GM13976 (cell line): ENCODE measurements at places on chromosomes 6 and 20.

GRCh38 chr20:53322651-53323050 is 271.0 kb downstream of the ZNF217 start:
- no peak for DNase-seq

GRCh38 chr6:28981431-28981832 is 23.7 kb downstream of the ZNF311 start:
- DNase-seq: no peak

DNA sequence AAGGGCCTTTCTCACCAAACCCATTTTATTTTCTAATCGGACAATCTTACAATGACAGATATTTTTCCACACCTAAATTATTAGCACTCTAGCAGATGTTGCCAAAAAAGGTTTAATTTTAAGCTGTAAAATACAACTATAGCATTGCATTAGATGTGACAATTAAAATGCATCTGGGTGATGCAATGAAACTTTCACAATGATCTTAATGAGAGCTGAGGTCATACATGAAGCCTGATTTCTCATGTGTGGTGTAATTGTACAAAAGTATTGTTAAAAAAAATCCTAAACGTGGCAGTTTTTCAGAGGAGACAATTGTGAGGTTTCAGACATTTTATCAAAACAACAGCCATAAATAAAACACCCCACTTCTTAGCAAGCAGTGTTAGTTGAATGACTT is 606.0 kb downstream of the HDGFL1 start:
- DNase-seq: no peak

DNA sequence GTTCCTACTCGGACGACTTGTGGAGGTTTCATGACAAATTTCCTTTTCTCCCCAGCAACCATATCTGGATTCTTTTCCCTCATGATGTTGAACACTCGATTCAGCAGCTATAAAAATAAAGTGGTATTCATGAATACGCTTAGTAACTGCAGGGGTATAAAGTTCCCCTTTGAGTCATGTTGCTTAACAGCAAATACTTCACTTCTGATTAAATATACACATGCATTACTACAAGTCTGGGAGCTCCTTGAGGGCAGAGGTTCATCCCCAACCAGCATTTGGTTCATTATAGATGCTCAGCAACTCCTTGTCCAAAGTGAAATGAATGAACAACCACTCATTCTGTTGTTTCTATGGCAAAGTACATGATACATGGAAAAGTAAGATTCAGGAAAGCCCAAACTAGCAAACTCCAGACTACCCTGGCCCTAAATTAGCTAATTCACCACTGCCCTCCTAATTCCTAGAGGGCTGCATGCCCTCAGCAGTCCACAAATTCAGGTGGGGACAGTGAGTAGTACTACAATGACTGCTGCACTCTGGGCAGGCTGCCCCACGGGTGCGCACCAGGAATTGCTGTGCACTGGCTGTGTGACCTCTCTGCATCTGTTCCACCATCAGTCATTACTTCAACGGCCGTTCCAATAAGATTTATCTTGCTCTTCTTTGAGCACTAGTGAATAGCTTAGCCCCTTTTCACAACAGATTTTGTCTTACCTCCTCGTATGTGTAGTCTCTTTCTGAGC is 15.2 kb downstream of the EIF2S2 start:
- no peak for DNase-seq

- no peak for DNase-seq
These were observed 81.2 kb downstream of the PDE7B start for GRCh38 chr6:135932651-135933050.

DNA sequence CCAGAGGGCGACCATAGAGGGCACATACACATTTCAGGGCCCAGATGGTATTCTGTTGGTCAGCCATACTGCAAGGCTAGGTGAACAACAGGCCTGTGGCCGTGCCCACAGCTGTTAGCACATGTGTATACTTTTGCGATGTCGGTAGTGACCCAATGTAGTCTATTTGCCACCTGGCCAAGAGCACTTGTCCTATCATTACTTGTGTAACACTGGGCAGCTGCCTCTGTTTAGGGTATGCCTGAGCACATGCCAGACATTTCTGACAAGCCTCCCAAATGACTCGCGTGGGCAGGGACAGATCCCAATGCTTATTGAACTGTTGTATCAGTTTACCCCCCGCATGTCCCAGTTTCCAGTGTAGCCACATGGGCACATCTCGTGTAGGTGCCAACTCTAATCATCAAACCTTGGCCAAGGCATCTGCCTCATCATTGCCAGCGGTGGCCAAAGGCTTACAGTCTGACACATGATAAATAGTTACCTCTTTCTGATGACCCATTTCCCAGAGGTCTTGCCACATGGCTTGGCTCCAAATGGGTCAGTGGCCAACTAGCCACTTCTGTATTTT is 74.4 kb upstream of the FBXL4 start:
- DNase-seq: no peak

- DNase-seq: no peak
These were observed 481.3 kb upstream of the CITED2 start for GRCh38 chr6:139855671-139856311.

GRCh38 chr6:129252377-129253071 is 369.6 kb downstream of the LAMA2 start:
- DNase-seq: no peak

DNA sequence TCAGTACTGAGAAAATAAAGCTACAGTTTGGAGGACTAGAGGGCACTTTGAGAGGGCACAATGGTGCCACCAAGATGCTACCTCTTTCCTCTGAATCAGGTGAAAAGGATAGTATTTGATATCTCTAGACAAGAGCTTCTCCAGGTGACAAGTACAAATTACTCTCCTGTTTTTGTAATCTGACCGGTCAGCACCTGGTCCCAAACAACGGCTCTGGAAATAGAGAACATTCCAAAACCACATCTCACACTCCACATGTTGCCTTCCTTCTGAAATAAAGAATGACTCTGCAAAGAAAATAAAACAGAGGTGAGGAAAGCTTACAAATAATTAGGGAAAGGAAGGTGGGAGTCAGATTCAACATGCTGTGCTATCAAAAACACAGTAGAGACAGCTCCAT is 51.3 kb upstream of the CITED2 start:
- no peak for DNase-seq

DNA sequence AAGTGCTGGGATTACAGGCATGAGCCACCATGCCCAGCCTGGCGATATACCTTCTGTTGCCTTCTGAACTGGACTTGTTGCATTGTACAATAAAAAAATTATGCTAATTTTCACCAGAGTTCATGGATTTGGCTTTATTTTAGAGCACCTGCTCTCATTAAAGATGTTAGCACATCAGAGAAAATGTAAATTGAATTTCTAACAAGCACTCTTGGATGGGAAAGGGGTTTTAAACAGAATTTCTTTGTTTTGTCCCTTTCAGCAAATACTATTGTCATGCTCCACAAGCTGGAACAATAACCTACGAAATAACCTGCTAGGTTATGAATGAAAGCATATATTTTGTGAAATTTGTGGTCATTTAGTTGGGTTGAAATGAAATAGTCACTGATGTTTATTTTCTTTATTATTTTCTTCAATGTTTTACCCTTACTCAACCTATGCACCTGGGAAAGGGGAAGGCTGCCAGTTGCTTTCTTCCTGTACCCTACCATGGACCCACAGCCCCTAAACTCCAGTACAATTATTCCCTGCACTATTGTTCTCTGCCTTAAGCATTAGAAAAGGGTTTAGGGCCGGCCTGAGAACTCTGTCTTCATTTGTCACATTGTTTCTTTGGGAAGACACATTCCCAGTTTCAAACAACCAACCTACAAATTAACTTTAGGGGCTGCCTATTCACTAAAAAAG is 22.2 kb downstream of the ZDHHC14 start:
- no peak for DNase-seq

GRCh38 chr6:149454346-149454848 is 30.4 kb downstream of the ZC3H12D start:
- no peak for DNase-seq

GRCh38 chr6:98384801-98385200 is 449.6 kb upstream of the POU3F2 start:
- DNase-seq: no peak

GRCh38 chr6:156457601-156458000 is 319.6 kb upstream of the ARID1B start:
- DNase-seq: no peak

DNA sequence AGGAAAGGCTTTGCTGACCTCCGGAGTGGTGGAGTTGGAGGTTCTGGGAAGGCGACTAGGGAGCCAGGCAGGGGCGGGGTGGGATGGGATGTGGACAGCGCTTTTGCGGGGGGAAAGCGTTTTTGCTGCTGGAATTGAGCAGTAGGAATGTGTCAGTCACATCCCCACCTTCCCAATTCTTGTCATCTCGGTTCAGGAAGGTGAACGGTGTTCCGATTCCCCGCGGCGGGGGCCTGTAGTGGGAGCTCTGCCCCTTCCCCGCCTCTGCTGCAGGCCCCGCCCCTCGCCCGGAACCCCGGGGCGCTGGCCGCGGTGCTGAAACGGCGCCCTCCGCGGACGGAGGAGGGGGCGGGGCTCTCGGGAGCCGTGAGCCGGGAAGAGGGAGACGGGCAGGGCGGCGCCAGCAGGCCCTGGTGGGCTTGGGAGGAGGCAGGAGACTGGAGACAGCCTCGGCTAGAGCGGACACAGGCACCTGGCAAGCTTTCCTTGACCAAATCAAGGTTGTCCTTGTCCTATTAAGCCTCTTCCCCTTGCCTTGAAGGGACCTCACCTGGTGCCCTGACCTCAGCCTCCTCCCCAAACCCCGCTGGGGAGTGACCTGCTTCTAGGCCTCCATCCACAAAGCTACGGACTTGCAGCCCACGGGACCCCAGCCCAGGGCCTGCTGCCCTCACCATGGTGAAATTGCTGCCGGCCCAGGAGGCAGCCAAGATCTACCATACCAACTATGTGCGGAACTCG is at the start of gene LHFPL5:
LHFPL5 (plus strand) TSS at position 357 of the 741 bp plus-strand sequence; CDS start at position 676, 319 bp downstream.
- peak; percentile 91 for DNase-seq

GRCh38 chr6:31453259-31453658 is 44.7 kb upstream of the MICB start:
- DNase-seq: no peak

DNA sequence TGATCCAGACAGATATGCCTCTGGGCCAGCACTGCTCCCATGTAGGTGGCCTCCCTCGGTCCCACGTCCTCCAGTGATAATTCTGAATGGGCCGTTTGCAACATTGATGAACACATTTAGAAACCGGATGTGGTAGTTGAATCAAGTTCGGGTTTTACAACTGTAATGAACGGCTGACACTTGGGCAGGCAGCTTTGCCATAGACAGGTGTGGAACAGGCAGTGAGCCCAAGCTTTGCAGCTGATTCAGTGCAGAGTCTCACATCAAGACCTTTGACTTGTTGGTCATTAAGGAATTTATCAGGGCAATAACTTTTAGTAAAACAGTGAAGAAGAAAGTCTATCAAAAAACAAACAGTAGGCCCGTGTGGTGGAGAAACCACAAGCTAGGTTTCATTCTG is 466.6 kb upstream of the AGPAT4 start:
- DNase-seq: no peak

DNA sequence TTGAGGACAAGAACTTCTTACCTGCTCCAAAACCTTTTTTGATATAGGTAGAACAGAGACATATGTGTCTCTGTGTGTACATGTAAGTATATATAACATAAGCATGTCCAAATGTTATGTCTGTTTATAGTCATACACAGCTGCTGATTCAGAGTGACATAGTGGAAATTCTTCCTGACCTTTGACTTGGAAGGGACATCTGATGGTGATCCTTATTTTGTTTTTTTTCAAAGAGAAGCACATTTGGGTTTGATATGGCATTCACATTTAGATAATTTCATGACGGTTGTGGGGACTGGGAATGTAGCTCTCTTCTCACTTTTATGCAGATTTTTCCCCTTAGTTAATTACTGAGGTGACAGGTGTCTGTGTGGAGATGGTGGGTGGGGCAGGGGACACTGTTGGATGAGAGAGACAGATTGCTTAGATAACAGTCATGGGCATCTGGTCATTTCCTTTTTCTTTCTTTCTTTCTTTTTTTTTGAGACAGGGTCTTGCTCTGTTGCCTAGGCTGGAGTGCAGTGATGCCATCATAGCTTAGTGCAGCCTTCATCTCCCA is 39.0 kb downstream of the FARS2 start:
- no peak for DNase-seq
